ENCODE measurements at places on chromosomes 2 and 18.

DNA sequence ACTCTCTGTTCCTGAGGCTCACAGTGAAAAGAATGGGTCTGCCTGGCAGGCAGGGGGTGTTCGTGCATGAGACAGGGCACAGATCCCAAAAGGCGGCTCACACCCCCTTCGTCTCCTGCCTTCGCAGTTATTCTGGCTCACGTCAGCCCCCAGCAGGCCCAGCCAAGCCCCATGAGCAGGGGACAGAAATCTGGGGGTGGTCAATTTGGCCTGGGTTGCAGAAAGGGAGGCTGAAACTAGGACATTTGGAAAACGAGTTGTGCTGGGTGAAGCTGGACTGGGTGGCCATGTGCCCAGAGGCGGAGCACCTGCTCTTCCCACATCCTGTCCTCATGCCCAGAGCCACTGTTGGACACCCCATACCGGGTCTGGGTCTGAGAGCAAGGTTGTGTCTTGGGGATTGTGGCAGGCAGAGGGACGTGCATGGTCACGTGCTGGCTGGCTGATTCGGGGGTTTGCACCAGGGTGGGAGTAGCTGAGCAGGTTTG is 99.0 kb upstream of the MCFD2 start:
- DNase-seq, result peak; percentile 83

DNA sequence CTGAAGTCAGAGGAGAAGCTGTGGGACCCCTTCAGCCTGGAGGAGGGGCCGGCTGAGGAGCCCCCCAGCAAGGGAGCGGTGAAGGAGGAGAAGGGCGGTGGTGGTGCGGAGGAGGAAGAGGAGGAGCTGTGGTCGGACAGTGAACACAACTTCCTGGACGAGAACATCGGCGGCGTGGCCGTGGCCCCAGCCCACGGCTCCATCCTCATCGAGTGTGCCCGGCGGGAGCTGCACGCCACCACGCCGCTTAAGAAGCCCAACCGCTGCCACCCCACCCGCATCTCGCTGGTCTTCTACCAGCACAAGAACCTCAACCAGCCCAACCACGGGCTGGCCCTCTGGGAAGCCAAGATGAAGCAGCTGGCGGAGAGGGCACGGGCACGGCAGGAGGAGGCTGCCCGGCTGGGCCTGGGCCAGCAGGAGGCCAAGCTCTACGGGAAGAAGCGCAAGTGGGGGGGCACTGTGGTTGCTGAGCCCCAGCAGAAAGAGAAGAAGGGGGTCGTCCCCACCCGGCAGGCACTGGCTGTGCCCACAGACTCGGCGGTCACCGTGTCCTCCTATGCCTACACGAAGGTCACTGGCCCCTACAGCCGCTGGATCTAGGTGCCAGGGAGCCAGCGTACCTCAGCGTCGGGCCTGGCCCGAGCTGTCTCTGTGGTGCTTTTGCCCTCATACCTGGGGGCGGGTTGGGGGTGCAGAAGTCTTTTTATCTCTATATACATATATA is 46.0 kb downstream of the BOLA3 start:
- no peak for DNase-seq

DNA sequence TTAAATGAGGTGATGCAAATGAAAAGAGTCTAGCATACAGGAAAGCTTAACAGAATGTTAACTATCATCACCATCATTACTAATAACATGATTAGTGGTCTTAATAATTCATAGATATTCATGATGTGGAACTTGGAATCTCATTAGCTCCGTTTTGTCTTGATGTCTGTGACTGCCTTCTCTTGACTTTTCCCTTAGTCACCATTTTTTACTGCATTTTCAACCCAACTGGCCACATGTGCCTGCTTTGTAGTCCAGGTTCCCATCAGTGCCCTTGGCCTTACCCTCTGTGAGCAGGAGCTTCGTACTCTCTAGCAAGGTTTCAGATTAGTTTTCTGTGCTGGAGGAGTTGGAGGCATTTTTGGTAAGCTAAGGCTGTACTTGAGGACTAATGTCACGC is 47.0 kb downstream of the RAB31 start:
- DNase-seq, result no peak

DNA sequence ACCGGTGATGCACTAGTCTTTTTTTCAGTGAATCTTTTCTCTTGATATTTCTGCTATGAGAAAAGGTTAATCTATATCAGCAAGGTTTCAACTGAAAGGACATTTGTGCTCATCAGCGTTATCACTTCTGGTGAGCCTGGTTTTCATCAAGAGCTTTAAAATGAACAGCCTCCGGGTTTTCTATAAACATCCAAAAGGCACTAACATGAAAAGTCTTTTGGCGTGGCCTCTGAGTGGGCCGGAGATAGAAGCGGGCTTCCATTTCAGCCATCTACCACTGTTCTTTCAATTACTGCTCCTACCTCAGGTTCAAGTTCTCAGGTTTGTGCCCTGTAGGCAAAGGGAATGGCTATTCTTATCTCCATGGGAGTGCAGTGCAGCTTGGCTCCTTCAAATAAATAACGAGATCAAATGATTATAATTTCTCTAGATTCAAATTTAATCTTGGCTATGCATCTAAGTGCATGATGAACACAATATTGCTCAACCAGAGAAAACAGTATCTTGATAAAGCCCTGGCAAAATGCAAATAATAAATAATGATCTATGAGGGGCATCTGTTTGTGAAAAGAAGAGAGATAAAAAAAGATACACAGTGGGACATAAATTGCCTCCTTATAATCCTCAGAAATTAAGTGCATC is 314.8 kb downstream of the CDH2 start:
- no peak for DNase-seq

- DNase-seq, result no peak
Measured at GRCh38 chr2:20596973-20597859, 53.7 kb downstream of the HS1BP3 start.

DNA sequence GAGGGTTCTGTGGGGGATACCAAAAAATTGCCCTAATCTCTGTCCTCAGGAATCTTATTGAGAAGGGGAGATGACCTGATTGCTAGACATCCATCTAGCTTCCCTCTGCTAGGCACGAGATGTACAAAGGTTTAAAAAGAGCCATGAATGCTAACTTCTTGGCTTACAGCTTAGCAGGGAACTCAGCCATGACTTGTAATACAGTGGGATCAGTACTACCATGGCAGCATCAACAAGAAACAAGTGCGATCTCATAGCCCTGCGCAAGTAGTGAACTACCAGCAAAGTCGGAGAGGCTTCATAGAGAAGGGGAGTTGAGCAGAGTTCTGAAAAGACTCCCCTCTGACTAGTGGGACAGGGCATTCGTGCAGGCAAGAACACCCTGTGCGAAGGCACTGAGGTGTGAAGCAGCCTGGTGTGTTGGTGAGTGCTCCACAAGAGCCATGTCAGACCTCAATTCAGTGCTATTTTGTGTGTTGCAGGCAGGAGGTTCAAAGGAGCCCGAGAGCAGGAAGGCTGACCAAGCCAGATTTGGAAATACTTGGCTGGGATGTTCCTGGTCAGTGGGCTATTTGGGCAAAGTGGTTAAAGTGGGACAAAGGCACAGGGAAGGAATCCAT is 130.0 kb downstream of the FMNL2 start:
- DNase-seq, result no peak

- DNase-seq, result no peak
Measured at GRCh38 chr18:44589693-44590355, 90.9 kb upstream of the SETBP1 start.

DNA sequence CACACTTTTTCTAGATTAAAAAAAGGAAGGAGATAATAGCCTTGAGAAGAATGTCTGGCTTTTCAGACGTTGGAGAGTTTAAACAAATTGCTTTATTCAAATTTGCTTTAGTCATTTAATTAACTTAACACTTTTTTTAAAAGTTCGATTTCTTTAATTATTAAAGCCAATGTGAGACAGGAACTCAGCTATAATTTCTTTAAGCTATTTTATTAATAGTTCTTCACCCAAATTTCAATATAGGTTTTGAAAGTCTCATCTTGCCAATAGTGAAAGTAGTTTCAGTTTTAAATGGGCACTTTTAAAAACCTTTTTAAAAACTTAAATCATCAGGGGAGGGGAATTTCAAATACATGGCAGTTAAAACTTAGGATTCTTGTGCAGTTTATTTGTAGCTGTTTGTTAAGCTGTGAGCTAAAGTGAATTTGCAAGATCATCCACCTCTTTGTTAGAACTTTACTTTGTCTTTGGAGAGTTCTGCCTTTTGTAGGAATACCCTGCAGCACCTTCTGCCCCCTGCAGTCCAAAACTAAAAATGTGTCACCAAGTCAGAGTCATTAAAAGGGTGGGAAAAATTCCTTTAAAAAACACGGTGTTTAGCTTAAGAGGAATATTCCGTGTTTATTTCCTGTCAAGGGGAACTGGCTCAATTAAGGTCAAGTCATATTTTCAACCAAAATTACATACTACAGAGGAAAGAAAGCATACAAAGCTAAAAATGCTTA is 4.6 kb downstream of the TGIF1 start:
- DNase-seq, result no peak

DNA sequence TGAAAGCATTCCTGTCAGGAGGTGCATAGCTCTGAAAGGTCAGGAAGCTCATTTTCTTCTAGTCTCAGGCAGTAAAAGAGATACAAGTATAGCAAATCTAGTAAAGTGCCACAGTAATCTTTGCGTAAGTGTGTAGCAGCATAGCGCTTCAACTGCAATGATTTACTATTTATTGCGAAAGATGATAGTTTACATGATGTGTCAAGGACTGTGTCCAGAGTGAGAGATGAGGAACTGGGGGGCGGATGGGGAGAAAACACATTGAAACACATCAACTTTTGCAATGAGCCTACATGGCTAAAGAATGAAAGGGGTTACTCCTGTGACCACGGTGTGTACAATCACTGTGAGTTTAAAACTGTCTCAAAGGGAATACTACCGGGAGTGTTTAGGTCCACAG is 644.4 kb downstream of the GALR1 start:
- no peak for DNase-seq

DNA sequence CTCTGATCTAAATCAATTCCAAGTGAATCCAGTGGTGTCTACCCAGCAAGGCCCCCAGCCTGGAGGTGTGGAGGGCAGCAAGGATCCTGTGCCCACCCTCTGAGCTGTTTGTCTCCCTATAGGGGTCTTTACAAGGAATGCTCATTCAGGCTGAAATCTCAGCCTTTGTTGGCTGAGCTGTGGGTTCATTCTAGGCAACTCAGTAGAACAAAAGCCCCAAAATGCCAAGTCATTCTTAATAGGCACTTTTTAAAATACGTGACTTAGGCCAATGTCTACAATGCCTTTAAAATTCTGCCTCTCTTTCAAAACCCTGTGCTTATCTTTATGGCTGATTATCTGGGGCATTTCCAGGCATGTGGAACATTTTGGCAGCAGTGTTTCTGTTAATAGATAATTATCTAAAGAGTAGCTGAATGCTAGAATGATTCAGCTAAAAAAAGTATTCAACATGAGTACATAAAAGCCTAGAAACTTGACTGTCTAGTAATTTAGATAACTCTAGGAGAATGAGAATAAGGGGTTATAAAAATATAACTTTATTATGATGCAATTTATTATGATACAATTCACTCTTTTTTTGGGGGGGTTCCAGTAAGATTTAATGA is 7.4 kb downstream of the UGT1A6 start:
- DNase-seq, result peak; percentile 11

GRCh38 chr18:11391661-11392060 is 217.7 kb upstream of the SLC35G4 start:
- no peak for DNase-seq

DNA sequence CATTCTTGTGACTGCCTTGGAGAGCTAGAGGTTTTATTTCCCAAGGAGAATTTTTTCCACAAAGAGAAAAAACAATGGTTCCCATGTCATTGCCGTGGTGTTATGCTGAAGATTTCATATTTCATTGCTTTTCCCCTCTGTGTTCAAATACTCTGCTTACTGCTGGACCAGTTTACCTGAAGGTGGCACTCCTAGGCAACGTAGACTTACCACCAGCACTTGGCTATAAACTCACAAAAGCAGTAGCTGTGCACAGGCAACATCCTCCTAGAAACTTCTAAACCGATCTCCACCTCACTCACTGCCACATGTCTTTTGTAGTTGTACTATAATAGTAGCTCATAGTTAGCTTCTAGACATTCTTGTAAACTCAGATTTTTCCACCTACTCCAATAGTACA is 1319.7 kb upstream of the CRIM1 start:
- DNase-seq, result no peak

- DNase-seq, result no peak
Measured at GRCh38 chr18:56804395-56804794, 153.2 kb downstream of the WDR7 start.

DNA sequence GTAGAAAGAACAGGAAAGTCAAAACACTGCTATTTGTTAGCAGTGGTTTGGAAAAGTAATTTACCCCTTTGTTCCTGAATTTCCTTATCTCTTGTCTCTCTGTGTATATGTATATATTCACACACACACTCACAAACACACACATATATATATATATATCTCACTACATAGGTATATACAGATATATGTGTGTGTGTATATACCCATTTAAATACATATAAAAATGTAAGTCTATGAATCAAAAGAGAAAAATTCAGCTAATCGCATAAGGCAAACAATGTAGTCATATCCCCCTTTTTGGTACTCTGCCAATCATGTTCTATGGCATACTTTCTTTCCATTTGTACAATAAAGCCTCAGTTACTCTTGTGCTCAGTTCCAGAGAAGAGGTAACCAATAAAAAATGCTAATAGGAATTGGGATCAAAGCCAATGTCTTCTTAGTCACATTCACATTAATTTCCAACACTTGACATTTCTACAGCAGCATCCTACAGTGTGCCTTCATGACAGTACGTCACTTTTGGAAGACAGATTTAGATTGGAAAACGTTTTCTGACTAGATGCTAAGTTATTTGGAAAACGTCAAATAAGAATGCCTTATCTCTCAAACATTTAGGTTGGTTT is 94.6 kb downstream of the MC4R start:
- no peak for DNase-seq

DNA sequence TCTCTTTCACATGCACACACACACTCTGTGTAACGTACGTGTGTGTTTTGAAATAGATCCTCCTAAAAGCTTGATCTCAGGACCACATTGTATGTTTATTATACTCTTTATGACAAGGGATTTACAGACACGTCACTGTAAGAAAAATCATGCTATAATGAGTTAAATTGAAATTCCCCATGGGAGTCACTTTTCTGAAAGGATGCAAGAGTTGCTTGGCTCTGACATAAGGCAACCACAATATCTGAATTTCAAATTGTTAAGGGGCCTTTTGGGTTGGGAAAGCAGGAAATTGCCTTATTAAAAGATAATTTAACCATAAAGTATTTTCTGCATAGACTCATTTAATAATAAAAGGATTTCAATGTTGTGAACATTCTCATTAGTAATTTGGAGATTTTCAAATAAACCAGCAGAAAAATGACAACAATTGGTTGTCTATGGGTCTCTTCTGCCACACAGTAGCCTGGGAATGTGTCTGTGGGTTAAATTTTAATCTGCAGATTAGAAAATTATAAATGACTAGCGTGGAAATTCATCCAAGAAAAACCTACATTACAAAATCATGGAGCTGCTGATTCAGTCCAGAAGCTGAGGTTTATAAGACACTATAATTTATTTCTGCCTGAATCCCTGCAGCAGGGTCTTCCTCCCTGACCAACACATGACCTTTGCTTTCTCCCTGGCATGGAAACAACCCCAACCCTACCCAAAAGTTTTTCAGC is 75.9 kb upstream of the PID1 start:
- DNase-seq, result no peak

GRCh38 chr2:180955101-180955500 is 25.3 kb upstream of the UBE2E3 start:
- DNase-seq, result no peak

GRCh38 chr18:37299471-37300304 is 265.9 kb downstream of the CELF4 start:
- peak; percentile 58 for DNase-seq

- DNase-seq, result no peak
Measured at GRCh38 chr2:24385366-24385765, 25.0 kb upstream of the ITSN2 start.
